ENCODE measurements at places on chromosomes 3 and 15.

DNA sequence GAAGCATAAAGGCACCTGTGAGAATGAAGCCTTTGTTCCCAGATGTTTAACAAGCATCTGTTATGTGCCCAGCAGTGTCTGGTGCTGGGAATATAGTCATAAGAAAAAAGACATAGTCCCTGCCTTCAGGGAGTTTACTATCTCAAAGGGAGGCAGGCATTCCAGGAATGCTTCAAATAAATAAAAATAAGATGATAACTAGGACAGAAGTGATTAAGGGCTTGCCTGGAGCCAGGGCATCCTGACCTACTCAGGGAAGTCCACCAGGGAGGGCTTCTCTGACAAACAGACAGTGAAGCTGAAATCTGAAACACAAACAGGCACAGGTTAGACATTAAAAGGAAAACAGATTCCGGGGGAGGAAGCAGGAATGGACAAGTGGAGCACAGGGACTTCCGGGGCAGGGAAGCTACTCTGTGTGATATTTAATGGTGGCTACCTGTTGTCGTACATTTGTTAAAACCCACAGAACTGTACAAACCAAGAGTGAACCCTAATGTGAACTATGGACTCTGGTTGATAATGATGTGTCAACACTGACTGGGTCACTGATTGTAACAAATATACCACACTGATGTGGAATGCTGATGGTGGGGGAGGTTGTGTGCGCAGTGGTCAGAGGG, 53.3 kb downstream of the ITGB5 start:
- no peak for DNase-seq

- no peak for DNase-seq
These were observed 33.4 kb downstream of the ETV5 start for GRCh38 chr3:186075489-186075888.

DNA sequence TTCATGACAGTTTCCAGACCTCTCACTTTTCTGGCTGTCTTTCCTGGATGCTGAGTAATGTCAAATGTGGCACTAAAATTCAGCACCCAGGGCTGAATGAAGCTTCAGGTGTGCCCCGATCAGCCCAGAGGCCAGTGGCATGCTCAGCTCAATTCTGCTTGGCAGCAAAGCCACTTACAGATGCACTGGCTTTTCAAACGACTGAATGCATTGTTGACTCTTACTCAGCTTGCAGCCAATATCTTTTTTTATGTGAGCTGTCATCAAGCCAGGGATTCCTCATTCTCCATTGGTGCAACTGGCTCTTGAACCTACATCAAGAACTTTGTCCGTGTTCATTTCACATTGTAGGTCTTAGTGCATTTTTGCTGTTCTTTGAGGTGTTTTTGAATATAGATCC, 60.7 kb downstream of the ZDHHC19 start:
- no peak for DNase-seq

DNA sequence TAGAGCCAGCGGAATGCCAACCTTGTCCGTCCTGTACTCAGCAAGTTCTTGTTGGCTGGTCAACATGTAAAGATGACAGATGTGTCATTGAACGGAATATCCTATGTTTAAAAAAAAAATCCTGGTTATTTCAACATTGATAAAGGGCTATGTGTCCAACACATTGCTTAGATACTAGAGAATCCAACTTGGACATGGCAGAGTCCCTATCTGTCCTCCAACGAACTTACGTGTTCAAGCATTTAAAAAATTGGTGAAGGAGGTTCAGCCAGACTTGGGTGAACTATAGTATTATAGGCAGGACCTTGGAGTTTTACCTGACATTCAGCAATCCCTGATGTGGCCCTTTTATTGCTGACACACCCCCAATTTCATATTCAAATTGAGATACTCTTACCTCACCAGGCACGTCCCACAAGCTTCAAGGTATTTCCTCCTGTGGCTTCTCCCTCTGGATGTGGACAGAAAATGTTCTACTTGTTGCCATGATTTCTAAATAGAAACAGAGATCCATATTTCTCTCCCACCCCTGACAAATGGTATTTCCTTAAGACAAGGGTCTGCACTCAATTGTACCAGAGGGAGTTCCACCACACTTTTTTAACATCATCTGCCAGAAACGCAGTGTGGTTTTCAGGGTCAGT, 207.7 kb upstream of the TPM1 start:
- DNase-seq, result no peak

DNA sequence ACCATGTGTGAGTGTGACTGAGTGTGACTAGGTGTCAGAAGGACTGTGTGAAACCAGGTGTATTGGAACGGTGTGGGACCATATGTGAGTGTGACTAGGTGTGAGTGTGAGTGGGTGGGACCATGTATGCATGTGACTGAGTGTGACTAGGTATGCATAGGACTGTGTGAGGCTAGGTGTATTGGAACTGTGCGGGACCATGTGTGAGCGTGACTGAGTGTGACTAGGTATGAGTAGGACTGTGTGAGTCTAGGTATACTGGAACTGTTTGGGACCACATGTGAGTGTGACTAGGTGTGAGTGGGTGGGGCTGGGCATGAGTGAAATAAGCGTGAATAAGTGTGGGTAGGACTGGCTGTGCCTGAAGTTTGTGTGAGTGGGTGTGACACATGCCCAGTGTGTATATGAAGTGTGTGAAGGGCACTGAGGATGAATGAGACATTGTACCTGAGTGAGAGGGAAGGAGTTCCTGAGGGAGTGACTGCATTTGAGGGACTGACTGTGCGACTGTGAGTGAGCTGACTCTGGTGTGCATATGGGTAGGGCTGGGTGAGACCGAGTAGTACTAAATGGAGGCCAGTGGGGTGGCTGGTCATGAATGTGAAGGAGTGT, 247.0 kb upstream of the CCDC54 start:
- DNase-seq, result no peak

DNA sequence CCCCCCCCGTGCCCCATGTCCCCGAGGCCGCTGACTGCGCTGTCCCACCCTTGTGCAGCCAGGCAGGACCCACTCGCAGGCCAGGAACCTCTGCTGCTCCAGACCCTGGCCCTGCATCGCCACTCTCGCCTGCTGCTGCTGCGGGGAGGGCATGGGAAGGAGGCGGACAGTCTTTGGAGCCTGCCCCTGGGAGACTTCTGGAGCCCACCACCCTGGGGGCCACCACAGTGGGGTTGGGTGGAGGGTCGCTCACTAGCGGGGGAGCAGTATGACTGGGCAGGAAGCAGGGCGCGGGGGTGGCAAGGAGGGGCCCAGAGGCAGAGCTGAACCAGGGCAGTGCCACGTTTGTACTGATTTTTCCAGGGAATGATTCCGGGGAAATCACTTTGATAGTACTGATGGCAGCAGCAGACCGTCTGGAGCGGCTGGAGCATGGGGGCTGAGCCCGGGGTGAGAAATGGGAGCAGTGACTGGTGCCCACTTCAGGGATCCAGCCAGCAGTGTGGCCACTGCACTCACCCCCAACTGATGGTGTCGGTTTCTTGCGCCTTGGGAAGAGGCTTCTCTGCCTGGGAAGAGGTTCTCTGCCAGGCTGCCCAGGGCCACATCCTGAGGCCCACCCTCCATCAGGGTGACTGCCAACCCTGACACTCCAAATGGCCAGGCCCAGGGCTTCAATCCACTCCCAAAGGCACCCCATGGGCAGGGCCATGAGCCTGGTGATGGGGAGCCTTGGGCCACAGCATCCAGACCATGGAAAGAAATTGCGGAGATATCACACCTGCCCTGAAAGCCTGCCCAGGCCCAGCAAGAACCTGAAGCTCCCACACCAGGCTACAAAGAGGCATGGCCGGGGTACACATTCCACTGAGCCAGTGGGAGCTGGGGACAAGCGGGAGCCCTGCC, 53.7 kb downstream of the LSAMP start:
- DNase-seq, result no peak

Data from skeletal muscle cell (primary cell).